Smooth muscle cell of the brain vasculature (primary cell): ENCODE measurements at places on chromosomes 7 and 10.
A peak's percentile ranks its signal among the peaks of the same experiment; 100 is the strongest.

DNA sequence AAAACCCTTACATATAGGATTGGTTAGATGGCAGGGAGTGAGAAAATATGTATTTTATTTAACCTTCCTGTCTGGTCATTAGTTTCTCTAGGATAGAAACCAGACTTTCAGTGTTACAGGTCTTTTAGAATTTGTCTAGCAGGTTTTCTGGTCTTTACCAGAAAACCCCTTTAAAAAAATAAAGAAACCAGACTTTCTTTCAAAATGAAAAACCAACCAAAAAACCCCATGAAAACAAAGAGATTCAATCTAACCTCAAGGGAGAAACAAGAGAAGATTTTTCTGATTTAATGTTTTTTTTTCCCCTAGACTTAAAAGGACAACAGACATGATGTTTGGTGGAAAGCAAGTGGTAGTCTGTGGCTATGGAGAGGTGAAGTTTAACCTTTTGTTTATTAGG, 28.7 kb upstream of the STRIP2 start:
- no peak for DNase-seq

DNA sequence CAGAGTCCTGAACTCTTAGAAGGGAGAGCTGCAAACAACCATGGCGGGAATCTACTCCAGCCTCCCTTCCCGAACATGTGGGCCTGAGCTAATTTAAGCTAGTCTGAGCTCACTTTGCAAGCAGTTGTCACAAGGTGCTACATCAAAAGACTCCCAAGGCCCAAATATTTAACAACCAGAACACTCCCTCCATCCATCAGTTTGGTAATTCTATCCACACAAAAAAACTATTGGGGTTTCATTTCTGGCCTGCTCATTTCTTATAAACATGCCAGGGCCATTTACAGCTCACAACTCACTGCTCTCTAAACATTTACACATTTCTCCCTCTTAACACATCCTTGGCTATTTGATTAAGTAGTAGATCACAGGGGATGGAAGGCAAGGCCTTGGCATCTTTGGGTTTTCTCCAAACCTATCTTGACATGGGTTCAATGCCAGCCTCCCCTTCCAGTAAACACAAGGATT, 263.4 kb downstream of the KCNMA1 start:
- DNase-seq = no peak

- no peak for DNase-seq
Observed at GRCh38 chr7:35003679-35004303, 33.5 kb downstream of the DPY19L1 start.

DNA sequence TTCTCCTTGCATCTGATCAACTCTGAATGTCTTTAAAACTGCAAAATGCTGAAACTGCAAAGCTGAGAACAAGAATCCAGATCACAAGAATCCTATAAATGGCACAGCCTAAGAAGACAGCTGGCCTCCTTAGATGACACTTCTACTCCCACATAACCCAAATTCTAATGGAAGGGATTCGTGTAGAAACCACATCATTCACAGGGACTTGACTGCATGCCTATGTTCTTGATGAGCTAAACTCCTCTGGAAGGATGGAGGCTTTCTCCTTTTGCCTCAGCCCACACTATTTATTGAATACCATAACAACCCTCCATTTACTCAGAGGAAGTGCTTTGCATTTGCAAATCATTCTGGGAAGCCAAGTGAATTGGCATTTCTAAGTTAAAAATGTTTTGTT, 252.5 kb upstream of the VWC2 start:
- no peak for DNase-seq

DNA sequence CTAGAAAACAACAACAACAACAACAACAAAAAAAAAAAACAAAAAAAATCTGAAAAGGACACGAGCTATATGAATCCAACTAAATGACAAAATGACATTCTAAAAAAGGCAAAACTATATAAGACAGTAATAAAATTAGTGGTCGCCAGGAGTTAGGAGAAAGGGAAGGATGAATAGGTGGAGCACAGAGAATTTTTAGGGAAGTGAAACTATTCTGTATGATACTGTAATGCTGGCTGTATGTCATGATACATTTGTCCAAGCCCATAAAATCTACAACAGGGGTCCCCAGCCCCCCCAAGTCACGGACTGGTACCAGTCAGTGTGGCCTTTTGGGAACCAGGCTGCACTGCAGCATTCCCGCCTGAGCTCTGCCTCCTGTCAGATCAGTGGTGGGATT, 2.8 kb upstream of the PUS7 start:
- no peak for DNase-seq

- no peak for DNase-seq
Observed at GRCh38 chr7:104878577-104878976, 135.4 kb upstream of the KMT2E start.

GRCh38 chr7:17239046-17239445, 59.4 kb upstream of the AHR start:
- no peak for DNase-seq

GRCh38 chr7:29508608-29509007, 55.0 kb upstream of the PRR15 start:
- no peak for DNase-seq

- DNase-seq = peak; percentile 9
Observed at GRCh38 chr7:83882551-83882950, 233.6 kb upstream of the SEMA3E start.

DNA sequence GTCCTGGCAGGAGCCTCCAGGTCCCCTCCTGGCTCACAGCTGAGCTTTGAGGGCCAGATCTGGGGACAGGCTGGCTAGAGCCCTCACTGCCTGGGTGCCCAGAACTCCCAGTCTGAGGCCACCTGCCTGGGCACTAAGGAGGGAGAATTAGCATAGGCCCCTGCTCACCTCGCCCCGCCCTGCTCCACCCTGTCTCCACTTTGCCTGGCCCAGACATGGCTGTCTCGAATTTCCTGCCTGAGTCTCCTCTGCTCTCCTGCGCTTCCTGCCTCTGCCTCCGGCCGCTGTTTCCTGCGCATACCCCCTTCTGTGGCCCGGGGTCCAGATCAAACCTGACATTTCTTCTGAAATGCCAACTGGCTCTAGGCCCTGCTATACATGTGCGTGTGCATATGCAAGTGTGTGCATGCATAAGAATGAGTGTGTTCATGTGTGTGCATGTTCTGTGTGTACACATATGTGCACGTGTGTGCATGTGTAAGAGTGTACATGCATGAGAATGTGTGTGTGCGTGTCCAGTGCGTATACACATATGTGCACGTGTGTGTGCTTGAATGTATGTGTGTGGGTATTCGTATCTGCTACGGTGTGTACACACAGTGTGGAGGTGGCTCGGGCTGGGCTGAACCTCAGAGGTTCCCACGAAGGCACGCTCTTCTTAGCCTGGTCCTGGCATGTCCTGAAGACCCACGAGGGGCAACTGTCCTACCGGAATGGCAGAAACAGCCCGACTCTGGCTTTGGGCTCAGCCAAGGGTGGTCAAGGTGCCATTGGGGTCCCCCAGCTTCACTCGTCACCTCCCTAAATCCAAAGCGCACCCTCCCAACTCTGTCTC, 64.9 kb downstream of the MYL10 start:
- DNase-seq = no peak

DNA sequence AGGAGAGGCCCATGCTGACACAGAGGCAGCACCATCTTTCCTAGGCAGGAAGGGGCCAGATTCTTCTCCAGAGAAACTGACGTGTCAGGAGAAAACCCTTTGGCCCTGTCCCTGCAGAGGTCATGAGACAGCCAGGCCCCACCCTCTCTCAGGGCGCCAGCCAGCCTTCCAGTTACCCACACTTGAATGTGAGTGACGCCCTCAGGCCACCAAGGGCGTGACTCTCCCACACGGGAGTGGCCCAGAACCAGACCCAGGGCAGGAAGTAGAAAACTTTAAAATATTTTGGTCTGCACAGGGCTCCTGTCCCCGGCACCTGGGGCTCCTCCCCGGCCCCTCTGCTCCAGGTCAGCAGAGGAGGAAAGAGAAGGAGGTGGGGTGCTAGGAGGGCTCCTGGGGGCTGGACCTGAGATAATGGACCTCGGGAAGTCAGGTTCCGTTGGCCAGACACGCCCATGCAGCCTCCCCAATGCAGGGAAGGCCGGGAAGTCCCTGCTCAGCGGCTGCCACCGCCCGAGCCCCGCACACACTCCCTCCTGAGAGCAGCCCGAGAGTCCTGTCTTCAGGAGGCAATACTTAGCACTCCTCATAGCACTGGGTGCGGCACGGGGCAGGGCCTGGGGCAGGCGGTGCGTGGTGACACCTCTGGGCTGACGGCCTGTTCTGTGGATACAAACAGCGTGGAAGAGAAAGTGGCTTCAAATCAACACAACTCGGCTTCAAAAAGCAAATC, 67.0 kb upstream of the CFAP46 start:
- no peak for DNase-seq

DNA sequence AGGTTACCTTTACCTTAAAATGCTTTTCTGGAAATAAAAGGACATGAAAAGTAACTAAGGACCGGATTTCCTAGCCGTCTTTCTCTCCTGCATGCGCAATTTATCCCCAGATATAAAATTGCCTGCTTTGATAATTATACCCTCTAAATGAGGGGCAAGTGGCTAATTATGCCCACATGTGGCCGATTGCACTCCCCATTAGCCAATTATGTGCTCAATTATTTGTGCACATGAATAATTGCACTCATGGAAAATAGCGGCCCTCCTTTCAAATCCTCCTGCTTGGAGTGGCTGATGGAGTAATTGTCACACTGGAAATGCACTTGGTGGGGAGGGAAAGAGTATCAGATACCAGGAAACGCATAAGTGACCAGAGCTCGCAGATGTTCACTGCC, 66.4 kb upstream of the ATRNL1 start:
- DNase-seq = no peak

DNA sequence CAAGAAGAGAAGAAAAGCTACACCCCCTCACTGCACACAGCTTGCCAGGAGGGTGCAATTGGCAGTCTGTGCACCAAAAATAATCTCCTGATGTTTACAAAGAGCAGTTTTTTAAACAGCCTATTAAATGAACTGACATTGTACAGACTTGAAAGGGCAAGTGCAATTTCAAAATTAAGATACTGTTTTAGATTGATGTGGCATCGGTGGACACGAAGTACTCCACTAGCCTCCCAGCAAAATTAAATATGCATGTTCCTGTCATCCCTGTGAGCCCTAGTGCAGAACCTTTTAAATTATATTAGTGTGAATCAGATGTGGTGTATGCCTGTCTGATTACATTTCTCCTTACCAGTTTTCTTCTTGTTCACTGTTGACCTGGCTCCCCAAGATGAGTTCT, 87.9 kb downstream of the WIPF3 start:
- no peak for DNase-seq

- DNase-seq = peak; percentile 44
Observed at GRCh38 chr7:127907110-127908040, 123.9 kb downstream of the LRRC4 start.

DNA sequence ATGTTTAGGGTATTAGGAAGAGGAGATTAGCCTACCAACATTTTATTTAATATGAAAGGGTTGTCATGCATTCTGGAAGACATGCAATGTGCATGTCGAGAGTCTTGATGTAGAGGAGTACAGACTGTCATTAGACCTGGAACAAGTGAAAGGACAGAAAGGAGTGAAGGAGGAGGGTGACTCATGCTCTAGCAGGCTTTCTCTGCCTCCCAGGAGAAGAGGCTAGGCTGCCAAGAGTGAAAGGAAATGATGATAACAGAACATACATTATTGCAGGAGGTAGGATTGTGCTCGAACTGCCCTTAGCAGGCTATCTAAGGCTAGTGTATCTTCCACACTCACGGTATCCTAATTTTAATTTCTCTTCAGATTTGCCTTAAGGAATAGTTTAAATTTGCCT, 228.8 kb downstream of the EXOC4 start:
- DNase-seq = peak; percentile 4
